ENCODE measurements at places on chromosomes 3 and 15. TPM values are rescaled to one million over a fixed set of nuclear protein-coding genes. Genes with fewer than 3 reads are reported as not detected.

DNA sequence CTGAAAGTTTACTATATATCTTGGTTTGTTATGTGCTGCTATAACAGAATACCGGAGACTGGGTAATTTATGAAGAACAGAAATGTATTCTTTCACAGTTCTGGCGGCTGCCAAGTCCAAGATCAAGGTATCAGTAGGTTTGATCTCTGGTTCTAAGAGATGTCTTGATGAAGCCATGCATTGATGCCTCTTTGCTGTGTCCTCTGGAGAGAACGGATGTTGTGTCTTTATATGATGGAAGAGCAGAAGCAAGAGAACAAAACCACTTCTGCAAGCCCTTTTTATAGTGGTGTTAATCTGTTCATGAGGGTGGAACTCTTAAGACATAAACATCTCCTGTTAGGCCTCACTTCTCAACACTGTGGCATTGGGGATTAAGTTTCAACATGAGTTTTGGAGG lies 62.7 kb downstream of the TCF12 start:
- DNase-seq, result no peak

DNA sequence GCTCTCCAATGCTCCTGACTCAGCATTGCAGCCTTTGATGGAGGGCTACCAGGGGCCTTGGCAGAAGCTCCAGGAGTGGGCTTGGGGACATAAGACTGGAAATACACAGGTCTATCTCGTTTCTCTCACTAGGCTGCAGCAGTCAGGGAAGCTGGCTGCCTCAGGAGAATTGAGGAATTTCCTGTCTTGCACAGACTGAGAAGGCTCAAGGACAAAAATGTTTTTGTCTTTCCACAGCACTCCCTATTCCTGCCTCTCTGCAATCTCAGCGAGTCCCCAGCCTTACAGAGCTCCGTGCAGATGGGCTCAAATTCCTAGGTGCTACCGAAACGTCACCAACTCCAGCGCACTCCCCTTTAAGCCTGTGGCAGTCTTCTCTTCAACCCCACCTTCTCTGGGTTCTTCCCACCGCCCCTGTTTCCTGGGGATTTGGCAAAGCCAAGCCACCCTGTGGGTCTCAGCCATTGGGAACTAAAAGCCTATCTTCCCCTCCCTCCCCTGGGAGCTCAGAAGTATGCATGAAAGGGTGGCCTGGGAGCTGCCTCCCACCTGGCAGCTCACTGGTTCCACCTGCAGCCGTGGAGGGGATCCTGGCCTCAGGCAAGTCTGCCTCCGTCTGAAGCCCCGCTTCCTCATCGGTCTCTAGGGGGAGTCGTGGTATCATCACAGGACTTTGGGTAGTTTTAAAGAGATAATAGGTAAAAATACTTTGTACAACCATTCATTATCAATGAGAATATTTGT lies 322.6 kb upstream of the FRG2C start:
- no peak for DNase-seq

GRCh38 chr3:116050311-116050915 lies 394.9 kb downstream of the LSAMP start:
- no peak for DNase-seq

GRCh38 chr3:181855825-181856224 lies 144.1 kb downstream of the SOX2 start:
- DNase-seq, result no peak

GRCh38 chr15:48803877-48804276 lies 7.0 kb downstream of the CEP152 start:
- no peak for DNase-seq

Gene CAMP
- not detected for total RNA-seq

Gene MINDY2
- 15.1 TPM for total RNA-seq

Gene CACNA1D
- total RNA-seq, result 0.26 TPM
